ENCODE measurements at places on chromosomes 5 and 9.

GRCh38 chr9:133837627-133838597 lies 99.8 kb upstream of the SARDH start:
- H3K36me3 ChIP-seq = no peaks in the 10 kb centered on the region
- H3K4me3 ChIP-seq = no peak overlapping the region
- DNase-seq = no peak
- H3K4me1 ChIP-seq = no peaks in the 10 kb centered on the region
- peaks cover 42% of the 10 kb centered on the region for H3K27me3 ChIP-seq
- no peak overlapping the region for H3K27ac ChIP-seq

- no peak for DNase-seq
- no peak overlapping the region for H3K4me3 ChIP-seq
- no peaks in the 10 kb centered on the region for H3K36me3 ChIP-seq
- H3K27ac ChIP-seq = no peak overlapping the region
- H3K27me3 ChIP-seq = no peaks in the 10 kb centered on the region
Measured at GRCh38 chr5:124960266-124960665, 213.8 kb upstream of the ZNF608 start.

GRCh38 chr9:133889584-133890301 lies 102.4 kb downstream of the VAV2 start:
- H3K4me1 ChIP-seq = no peaks in the 10 kb centered on the region
- H3K36me3 ChIP-seq = no peaks in the 10 kb centered on the region

DNA sequence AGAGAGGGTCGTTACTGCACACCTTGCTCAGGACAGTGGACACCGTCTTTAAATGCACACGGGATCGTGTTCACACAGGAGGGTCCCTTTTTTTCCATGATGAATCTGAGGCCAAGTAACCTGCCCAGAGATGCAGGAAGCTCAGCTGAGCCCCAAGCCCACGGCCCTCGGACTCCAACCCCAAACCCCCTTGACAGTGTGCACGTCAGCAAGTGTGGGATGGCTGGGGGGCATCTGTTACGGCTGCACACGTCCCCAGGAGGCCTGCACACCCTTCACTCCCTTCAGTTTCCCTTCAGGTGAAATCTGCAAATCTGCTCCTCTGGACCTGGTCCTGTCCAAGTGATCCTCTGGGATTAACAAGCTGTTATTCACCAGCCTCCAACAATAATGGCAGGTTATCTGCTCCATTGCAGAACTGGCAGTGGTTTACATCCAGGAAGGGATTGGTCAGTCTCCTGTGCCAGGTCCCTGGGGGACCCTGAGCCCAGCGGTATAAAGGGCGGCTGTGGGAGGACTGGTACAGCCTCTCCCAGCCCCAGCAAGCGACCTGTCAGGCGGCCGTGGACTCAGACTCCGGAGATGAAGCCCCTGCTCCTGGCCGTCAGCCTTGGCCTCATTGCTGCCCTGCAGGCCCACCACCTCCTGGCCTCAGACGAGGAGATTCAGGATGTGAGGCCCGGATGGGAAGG lies at the start of gene LCN1:
Gene LCN1 (plus strand): TSS at position 525 of the 692 bp plus-strand sequence. CDS start 58 bp downstream, at position 583.
- H3K4me3 ChIP-seq = no peak within 1 kb of the TSS
- H3K36me3 ChIP-seq = no peaks in the 10 kb centered on the region
- no peaks in the 10 kb centered on the region for H3K4me1 ChIP-seq
- DNase-seq = no peak
- no peak within 1 kb of the TSS for H3K27ac ChIP-seq
- H3K27me3 ChIP-seq = peaks cover 17% of the 10 kb centered on the region
